ENCODE measurements at places on chromosomes 16 and 17.

- no peak for DNase-seq
Measured at GRCh38 chr17:34235389-34236028, 19.6 kb upstream of the CCL2 start.

- DNase-seq: no peak
Measured at GRCh38 chr17:45628019-45628418, 137.5 kb upstream of the PLEKHM1 start.

DNA sequence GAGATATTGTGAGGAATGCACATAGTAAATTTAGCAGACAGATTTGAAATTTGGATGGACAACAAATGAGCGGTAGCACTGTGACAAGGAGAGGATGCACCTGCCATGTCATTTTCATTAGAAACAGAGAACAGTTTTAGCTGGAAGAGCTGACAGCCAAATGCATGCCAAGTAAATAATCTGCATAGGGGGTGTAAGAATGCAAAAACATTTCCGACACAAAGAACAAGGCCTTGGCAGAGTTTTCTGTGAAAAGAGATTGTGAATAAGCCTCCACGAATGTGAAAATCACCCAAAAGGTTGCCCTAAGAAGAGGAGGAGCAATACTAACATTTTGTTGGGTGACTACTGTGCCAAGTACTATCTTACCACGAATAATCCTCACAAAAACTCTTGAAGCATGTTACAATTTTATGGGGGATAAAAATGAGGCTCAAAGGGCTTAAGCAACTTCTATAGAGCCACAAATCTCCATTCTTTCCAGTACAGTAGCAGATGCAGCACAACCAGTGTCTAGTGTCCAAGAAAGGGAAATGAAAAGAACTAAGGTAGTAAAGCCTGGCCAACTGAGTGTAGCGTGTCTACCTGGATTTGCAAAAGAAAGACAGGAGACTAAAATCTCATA lies 28.3 kb downstream of the TMEM100 start:
- DNase-seq: no peak

DNA sequence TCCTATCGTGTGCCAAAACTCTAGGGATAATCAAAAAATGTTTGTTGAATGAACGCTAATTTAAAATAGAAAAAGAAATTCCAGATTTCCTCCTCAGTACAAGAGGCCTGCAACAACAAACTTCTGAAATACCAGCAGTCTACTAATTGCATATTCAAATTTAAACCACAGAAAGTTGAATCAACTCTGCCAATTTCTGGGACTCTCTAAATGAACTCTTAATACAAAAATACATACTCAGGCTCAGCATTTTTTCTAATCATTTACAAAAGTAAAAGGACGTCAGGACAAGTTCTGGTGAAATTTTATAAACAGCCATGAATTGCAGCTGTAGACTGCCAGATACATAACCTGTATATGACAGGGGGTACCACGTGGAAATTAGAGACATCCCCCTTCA lies 49.0 kb downstream of the KANSL1 start:
- no peak for DNase-seq

GRCh38 chr16:88838566-88838965 lies 18.2 kb downstream of the GALNS start:
- no peak for DNase-seq

Data from adipocyte (in vitro differentiated cells).